ELR (cell line): ENCODE measurements at places on chromosomes 16 and 17.
A peak's percentile ranks its signal among the peaks of the same experiment; 100 is the strongest.

DNA sequence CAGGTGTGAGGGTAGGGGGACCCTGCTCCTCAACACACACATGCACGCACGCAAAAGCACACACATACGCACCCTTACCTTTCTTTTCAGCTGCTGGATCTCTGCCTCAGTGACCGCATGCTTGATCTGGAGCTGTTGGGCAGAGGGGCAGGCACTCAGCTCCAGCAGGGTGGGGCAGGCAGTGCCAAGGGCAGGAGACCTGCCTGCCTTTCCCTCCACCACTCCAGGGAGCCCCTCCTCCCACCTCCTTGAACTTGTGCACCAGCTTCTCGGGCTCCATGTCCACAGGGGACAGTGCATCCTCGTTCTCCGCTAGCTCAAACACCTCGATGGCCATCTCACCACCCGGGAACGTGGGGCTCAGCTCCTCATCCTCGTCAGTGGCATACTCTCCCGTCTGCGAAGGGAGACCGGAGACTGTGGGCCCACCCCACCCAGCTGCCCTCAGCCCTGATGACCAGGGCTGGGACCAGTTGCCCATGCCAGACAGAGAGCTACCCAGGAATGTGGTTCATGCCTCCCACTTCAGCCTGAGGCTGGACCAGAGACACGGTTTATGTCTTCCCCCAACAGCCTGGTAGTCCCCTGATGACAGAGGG is 9.3 kb upstream of the SAMD14 start:
- DNase-seq: no peak

DNA sequence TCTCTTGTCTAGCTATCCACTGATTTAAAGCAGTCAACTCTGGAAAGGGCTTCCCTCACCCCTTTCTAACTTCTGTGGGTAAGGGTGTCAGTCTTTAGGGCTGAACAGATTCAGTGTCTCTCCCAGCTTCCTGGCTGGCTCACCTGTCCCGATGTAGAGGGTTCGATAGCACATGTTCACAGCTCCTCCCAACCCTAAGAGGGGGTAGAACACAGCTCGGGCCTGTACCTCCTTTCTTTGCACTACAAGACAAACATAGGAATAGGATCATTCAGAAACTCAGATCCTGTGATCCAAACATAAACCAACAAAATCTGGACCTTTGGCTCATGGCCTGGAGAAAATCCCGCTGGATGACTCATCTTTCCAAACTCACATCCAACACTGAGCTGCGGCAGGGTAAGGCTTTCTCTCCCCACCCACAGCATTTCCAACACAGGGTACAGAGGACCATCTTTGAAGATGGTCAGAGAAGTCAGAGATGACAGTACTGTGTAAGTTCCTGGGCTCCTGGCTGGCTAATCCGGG is 5.8 kb upstream of the DHRS13 start:
- peak; percentile 79 for DNase-seq

DNA sequence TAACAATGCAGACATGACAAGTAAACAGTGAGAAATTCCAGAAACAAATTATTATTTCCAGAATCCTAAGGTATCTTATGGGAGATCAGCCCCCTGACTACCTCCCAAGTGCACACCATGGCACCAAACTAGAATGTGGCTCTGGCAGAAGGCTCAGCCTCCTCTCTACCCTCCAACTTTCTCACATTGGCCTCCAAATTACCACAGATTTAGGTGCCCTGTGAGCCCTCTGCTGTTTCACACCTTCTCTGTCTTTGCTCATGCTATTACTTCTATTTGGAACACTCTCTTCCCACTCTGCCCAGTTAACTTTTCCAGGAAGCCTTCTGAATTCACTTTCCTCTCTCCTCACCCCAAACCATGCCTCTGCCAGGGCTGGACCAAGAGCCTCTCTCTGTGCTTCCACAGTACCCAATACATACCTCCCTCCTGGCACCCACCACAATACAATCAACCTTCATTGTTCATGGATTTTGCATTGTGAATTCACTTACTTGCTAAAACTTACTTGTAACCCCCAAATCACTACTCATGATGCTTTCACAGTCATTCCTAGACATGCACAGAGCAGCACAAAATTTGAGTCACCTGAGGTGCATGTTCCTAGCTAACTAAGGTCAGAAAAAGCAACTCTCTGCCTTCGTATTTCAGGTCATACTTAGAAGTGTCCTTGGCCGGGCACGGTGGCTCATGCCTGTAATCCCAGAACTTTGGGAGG is 31.4 kb downstream of the SMG6 start:
- no peak for DNase-seq

GRCh38 chr16:58026139-58026704 is 668 bp downstream of the MMP15 start:
- DNase-seq: peak; percentile 69

GRCh38 chr17:40287159-40287493 is 553 bp upstream of the CDC6 start:
- no peak for DNase-seq

- DNase-seq: no peak
Measured at GRCh38 chr16:55184052-55184451, 140.0 kb upstream of the IRX6 start.

- DNase-seq: no peak
Measured at GRCh38 chr16:48597563-48598387, 12.2 kb downstream of the N4BP1 start.
